T-helper 2 cell treated with Interferon-gamma antibody and Interleukin-4, amounts not matched to agents 5 μg/mL and 100 μg/mL, for 36 hours (primary cell): ENCODE measurements at places on chromosomes 7 and 10.

GRCh38 chr7:25967278-25968204, 184.5 kb upstream of the NFE2L3 start:
- DNase-seq, result no peak

DNA sequence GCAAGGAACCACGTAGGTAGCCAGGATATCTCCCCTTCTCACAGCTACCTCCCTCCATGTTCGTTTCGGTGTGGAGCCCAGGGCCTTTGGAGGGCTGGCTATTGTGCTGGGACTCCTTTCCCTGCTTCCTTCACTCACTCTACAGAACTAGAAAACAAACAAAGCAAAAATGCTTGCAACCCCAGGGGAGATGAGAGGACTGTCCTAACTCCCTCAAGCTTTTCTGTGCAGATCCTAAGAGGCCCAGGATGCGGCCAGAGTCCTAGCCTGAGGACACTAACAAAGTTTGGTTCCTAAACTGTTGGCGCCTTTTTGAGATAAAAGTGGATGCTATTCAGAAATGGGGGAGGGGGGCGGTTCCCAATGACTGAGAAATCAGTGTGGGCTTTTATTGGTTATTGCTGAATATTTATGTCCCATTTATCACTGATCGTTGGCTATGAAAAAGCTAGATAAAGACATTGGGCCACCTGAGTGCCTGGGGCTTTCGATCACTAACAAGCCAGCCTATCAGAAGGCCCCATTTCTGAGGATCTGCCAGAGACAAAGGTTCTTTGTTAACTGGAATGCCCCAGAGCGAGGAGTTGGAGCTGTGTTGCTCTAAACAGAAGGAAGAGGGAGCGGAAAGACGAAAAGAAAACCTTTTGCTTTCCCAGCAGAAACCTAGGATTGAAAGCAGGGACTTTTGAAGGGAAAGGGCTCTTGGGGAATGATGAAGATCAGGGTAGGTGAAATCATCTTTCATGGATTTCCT, 95.2 kb upstream of the EGR2 start:
- DNase-seq, result no peak

- no peak for DNase-seq
Observed at GRCh38 chr7:71718563-71718962, 586.6 kb downstream of the GALNT17 start.

GRCh38 chr7:84336303-84336702, 141.7 kb upstream of the SEMA3A start:
- no peak for DNase-seq

GRCh38 chr10:24168258-24169170, 40.4 kb upstream of the KIAA1217 start:
- DNase-seq, result no peak

DNA sequence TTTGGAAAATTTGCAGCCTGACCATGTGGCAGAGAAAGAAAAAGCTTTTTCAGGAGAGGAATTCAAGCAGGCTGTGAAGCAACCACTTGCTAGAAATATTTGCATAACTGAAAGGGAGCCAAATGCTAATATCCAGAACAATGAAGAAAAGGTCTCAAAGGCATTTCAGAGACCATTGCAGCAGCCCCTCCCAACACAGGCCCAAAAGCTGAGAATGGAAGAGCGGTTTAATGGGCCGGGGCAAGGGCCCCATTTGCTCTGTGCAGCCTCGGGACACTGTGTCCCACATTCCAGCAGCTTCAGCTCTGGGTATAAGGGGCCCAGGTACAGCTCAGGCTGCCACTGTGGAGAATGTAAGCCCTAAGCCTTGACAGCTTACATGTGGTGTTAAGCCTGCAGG, 918.1 kb upstream of the POT1 start:
- no peak for DNase-seq

GRCh38 chr10:59649606-59650346, 59.9 kb downstream of the SLC16A9 start:
- no peak for DNase-seq

- DNase-seq, result no peak
Observed at GRCh38 chr10:89639326-89639725, 5.7 kb downstream of the PANK1 start.

DNA sequence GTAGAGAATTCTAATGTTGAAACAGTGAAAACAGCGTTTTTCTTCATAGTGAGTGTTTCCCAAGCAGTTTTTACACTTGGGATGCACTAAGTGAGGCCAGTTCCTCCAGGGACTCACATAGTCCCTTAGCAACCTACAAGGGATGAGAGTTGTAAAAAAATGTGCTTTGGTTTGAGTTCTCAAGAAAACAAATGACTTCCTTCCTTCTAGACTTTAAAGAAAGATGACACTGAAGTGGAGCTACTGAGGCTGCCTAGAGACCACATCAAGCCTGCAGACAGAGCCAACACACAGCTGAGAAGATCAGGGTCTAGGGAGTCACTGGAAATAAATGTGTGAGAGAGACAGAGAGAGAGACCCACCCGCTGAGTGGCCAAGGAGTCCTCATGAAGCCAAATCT, 264.4 kb downstream of the TNS3 start:
- DNase-seq, result no peak

DNA sequence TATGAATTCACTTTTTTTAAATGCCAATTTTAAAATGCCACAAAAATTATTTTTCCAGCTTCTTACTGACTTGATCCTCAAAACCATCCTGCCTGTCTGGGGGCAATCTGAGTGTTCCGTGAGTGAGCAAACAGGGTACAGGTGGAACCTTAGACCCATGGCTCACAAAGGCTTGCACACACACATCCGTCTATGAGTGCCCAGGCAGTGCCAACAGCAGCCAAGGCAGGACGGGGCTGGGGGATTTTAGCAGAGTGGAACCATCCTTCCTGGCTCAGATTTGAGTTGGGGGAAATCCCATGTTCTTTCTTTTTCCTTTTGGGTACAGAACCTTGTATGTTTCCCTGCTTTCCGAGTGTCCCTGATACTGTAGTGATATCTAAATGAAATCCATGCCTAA, 377.7 kb upstream of the MGMT start:
- no peak for DNase-seq

DNA sequence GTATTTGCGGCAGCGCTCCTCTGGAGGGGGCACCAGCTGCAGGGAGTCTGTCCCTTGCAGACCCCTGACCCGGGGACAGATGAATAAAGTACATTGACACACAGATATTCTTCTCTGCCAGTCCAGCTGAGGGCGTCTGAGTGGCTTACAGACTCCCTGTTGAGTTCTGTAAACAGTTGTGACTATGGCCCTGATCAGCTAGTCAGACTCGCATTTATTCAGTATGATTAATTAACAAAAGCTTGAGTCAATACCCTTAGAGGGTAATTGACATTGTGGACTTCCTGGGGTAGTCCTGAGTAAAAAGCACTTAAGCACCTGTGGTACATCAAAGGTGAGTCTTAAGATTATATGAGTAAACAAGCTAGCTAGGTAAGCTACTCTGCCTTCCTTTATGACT, 21.0 kb downstream of the ANKRD30A start:
- DNase-seq, result no peak

DNA sequence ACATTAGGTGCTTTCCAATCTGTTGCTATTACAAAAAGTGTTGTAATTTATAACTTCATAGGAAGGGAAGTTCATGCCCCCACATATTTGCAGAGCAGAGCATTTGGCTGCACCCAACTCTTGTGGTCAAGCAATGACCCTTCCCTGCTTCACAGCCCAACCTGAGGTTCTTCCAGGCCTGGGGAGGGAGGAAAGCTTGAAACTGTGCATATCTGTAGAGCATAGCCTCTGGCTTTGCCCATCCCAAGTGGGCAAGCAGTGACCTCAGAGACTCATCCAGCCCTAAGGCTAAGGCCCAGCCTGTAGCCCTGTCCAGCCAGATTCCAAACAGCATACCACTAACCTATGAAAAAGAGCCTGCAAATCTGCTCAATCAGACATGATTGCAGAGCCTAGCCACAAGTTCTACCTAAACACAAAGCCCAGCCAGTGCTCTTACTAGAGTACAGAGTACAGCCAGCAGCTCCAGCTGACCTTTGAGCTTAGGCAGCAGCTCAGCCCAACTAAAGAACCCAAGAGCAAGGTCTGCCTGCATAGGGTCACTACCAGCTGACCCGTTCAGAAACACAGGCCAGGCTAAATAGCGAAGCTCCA, 14.4 kb upstream of the GSTK1 start:
- DNase-seq, result no peak

DNA sequence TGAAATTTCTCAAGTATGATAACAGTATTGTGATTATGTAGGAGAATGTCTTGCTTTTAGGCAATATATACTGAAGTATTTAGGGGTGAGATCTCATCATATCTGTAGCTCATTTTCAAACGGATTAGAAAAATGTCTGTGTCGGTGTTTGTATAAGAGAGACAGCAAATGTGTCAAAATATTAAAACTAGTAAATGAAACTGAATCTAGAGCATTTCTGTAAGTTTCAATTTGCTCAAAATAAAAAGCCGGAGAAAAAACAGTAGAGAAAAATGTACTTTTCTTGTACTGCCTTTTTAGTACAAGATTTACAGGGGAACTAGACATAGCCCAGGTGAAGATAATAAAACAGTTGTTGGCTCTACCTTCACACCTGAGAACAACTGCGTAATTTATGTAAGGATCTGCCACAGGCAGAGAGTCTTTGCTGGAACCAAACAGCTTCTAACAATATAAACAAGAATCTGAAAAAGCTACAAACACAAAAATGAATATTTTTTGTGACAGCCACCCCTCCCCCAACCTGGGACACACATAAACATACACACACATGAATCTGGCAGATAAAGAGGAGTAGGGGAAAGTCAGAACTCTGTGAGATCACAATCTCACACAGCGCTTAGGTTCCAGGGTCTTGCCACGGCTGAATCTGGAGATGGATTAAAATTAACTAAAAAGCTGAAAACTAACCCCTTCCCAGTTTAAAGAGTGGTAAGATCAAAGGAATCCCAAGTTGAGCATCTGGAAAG, 153.3 kb downstream of the AVL9 start:
- no peak for DNase-seq

- DNase-seq, result no peak
Observed at GRCh38 chr7:148901178-148901577, 17.1 kb upstream of the EZH2 start.

DNA sequence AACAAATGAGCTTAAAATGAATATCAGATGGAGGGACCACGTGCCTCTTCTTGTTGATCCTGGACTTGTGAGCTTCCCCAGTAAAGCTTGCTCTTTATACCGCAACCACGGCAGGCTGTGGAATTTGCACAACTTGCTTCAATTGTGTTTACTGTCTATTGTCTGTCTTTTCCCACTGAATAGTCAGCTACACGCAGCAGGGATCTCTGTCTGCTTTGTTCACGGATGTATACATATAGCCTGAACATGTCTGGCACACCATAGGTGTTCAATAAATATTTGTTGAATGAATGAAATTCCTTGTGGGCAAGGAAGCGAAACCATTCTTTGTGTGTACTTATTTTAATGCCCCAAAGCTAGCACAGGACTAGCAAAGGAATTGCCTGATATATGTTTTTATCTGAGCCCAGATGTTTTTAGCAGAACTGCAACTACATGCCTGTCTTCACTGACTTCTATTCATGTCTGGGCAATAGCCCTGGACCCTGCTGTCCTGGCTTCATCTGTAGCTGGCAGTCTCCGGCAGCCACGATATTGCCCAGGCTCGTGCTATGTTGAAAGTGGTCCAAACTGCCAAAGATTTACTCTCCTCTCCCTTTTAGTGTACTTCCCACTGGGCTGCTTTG, 29.9 kb upstream of the IFRD1 start:
- DNase-seq, result no peak

- no peak for DNase-seq
Observed at GRCh38 chr7:40587419-40587818, 452.6 kb downstream of the SUGCT start.

DNA sequence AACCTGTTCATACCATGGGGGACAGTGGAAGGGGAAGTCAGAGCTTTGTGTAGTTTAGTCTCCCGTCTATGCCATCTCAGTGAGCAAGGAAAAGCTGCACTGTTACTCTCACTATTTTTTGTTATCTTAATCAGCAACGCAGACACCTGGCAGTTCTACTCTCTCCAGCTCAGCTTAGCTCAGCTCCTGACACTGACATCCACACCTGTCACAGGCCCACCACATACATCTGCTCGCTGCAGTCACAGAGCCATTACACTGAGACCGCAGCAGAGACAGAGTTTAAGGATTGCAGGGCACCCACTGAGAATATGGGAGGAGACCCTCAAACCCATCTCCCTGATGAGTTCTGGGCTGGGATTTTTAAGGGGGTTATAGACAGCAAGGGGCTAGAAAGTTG, 257.3 kb upstream of the AKR1E2 start:
- no peak for DNase-seq

DNA sequence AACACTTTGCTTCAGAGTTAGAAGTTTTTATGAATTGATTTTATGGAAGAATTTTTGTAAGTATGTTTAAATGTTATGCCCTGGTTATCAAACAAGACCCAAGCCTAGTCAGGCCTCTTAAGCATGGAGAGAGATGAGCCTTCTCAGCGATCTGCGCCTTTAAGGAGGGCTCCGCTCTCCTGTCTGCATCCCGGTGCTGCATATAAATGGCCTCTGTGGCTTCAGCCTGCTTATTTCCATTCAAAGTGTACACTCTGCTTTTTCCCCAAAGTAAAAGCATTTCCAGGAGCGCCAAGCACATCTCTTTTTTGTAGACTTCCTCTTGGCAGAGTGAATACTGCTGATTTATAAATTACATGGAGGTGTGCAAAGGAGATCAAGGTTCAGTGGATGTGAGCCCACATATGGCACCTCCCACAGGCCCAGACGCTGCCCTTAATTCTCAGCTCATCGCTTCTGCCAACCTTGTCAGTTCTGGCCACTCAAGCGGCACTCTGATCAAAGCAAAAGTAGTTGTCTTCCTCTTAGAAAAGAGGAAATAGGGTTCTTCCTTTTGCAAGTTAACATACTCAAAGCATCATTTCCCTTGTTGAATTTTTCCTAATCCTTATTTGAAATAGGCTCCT, 70.0 kb upstream of the SFMBT2 start:
- no peak for DNase-seq

DNA sequence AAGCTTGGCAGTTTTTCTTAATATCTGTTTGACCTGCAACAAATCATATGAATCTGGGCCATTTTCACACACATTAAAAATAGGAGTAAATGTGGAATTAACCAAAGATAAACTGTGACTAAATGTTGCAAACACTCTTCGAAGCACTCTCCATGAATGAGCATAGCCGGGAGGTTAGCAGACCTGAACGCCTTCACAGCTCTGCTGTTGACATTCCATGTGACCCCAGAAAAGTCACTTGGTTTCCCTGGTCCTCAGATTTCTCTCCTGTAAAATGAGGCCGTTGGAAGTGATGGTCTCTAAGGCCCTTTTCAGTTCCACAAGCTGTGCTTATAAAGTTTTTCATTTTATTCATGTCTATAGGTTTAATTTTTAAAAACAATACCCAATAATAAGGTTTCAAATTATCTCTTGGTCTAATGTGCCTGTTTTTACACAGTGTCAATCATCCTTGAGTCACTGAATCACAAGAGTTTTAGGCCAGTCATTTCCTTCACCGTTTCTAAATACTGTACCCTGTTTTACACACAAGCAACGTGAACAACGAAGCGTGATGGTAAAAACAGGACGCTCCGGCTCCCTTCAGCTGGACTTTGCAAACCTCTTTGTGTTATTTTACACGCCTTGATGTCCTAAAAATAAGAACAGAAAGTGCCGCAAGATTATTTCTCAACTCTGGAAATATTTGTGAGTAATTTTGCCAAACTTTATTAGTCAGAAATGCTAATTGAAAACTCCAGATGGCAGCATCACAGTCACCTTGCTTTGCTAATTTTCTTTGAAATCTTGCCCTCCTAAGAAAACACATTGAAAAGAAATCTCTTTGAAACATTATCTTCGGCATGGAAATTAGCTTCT, 38.6 kb upstream of the MET start:
- no peak for DNase-seq

- DNase-seq, result no peak
Observed at GRCh38 chr7:53340220-53340619, 304.8 kb downstream of the POM121L12 start.
